ENCODE measurements at places on chromosomes 6 and 20. TPM values are rescaled to one million over a fixed set of nuclear protein-coding genes. Genes with fewer than 3 reads are reported as not detected.

ANGPT4 gene
- not detected for total RNA-seq

RRP36 gene
- 60.4 TPM for total RNA-seq

FOXF2 gene
- not detected for total RNA-seq

PHACTR1 gene
- 0.53 TPM for total RNA-seq

ARHGAP40 gene
- total RNA-seq: not detected
